ENCODE measurements at places on chromosomes 5 and 9. TPM values are rescaled to one million over a fixed set of nuclear protein-coding genes. Genes with fewer than 3 reads are reported as not detected.

SH2D3C gene
- 18.2 TPM for total RNA-seq

RASGEF1C gene
- total RNA-seq: 0.59 TPM

- no peak for DNase-seq
Observed at GRCh38 chr9:82677086-82677485, 385.9 kb downstream of the RASEF start.

- DNase-seq: no peak
Observed at GRCh38 chr9:89323390-89323789, 5.1 kb downstream of the SECISBP2 start.

- DNase-seq: no peak
Observed at GRCh38 chr9:105143136-105143430, 101.4 kb upstream of the SLC44A1 start.

- DNase-seq: no peak
Observed at GRCh38 chr5:85052826-85053225, 668.1 kb upstream of the EDIL3 start.

GRCh38 chr9:28882529-28882928, 1309.2 kb upstream of the C9orf72 start:
- no peak for DNase-seq

DNA sequence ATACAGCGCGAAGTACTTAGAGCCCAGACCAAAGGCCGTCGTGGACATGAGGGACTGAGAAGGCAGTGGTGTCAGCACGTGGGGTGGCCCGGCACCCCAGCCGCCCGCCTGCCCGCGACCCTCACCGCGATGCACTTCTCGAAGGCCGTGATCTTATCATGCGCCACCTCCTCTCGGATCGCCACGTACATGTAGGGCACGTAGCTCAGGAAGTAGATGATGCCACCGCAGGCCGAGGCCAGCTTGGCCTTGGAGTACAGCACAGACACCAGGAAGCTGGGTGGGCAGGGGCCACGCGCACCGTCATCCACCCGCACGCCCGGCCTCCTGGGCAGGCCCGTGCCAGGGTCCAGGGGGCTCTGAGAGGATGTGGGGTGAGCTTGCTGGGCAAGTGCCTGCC, 11.0 kb downstream of the ABCA2 start:
- DNase-seq: no peak

GRCh38 chr5:6446626-6447309, 1.9 kb upstream of the UBE2QL1 start:
- DNase-seq: no peak

DNA sequence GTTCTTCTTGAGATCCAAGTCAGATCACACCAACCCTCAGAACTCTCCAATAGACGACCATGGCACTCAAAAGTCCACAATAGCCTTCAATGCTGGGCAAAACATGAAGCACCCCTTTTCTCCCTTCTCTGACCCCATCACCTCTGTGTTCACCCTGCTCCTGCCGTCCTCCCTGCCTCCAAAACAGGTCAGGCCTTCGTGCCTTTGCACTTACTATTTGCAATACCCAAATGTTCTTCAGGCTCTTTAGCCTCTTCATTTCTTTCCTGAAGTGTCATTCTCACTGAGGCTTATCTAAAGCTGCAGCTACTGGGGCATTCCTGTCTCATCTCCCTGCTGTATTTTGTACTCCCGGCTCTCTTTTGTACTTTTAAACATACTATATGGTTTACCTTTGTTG, 2.0 kb upstream of the ROPN1L start:
- DNase-seq: no peak

- DNase-seq: no peak
Observed at GRCh38 chr5:141565826-141566570, 52.8 kb downstream of the DIAPH1 start.

DNA sequence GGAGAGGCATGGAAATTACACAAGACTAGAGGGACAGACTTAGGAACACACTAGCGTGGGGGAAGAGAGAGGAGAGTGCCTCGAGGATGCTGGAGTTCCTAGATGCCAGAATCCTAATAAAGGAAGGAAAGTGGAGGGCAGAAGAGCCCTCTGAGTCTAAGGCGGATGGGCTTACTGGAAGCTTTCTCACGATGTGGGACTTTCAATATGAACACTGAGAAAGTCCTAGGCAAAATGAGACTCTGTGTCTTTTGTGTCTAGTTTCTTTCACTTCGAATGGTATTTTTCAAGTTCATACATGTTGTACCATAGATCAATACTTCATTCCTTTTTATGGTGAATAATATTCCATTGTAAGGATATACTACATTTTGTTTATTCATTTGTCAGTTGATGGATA, 239.4 kb downstream of the NSG2 start:
- DNase-seq: no peak

DNA sequence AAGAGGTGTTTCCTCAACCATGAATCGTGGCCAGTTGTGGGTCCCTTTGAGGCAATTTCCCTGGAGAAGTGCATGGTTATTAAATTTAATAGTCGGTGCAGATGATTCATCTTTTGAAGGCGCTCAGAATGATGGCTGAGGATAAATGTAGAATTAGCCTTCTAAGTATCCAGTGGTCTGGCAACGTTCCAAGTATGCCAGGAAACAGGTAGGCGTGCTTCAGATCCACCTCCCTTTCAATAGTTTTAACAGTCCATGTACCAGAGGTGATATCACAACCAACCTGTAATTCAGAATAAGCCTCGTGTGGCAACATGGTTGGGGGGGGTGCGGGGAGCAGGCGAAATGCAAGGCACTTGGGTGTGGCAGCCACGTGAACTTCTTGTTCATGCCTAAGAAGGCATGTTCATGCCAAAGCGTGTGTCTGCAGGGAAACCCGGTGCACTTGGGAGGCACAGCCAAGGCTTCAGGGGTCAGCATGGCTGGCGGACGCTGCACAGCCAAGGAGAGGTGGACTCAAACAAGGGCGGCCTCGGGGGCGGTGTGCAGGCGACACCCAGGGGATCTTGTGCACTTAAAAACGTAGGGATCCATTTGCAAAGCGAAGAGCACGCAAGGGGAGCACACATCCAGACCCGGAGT, 5.2 kb upstream of the NKD2 start:
- DNase-seq: no peak
